ENCODE measurements at places on chromosomes 3 and 15. TPM values are rescaled to one million over a fixed set of nuclear protein-coding genes. Genes with fewer than 3 reads are reported as not detected.

DNA sequence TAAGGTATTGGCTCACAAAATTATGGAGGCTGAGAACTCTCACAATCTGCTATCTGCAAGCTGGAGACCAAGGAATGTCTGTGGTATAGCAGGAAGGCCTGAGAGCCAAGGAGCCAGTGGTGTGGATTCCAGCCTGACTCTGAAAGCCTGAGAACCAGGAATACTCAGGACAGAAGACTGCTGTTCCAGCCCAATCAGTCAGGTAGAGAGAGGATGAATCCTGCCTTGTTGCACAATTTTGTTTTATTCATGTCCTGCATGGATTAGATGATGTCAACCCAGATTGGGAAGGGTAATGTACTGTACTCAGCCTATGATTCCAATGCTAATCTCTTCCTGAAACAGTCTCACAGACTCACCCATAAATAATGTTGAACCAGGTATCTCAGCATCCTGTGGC lies 312.4 kb upstream of the KCNMB2 start:
- DNase-seq, result no peak

The RAB6B gene
- polyA plus RNA-seq, result 17.0 TPM

GRCh38 chr3:47117807-47118364 lies 46.0 kb downstream of the SETD2 start:
- no peak for DNase-seq

- DNase-seq, result peak; percentile 12
These were observed 41.0 kb downstream of the GPR160 start for GRCh38 chr3:170078620-170079281.

DNA sequence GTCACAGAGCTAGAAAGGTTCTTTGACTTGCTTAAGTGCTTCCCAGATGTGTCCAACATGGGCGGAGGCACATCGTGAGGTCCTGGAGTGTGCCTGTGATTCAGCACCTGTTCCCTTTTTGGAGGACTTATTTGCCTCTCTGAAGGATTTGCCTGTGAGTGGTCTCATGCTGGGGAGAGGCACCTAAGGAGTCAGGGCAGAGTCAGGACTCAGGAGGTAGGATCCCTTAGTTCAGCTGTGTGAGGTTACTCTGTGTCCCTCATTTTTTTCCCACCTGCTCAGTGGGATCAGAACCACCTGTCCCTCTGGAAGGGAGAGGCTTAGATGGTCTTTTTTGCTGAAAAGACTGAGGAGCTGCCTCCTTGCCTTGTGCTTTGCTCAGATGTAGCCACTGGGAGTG lies 3.0 kb downstream of the ZNF589 start:
- DNase-seq, result no peak

The SAMMSON gene
- 0.19 TPM for polyA plus RNA-seq

DNA sequence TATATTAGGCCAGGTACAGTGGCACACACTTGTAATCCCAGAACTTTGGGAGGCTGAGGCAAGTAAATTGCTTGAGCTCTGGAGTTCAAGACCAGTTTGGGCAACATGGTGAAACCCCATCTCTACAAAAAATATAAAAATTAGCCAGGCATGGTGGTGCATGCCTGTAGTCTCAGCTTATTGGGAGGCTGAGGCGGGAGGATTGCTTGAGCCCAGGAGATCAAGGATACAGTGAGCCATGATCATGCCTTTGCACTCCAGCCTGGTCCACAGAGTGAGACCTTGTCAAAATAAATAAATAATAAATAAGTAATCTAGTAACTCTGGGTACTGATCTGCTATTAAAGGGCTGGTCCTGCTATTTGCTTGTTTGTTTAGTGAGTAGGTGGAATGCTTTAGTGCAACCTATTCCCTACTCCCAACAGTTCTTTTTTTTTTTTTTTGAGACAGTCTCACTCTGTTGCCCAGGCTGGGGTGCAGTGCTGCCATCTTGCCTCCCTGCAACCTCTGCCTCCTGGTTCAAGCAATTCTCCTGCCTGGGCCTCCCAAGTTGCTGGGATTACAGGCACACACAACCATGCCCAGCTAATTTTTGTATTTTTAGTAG lies 9.1 kb upstream of the INO80 start:
- DNase-seq, result no peak

The SSUH2 gene
- polyA plus RNA-seq, result 4.6 TPM

The MPI gene
- polyA plus RNA-seq, result 62.3 TPM

Data from renal pelvis (tissue), 12 donors.